Peyer's patch (tissue), 4 donors: ENCODE measurements at places on chromosomes 6 and 20. TPM values are rescaled to one million over a fixed set of nuclear protein-coding genes. Genes with fewer than 3 reads are reported as not detected.

DNA sequence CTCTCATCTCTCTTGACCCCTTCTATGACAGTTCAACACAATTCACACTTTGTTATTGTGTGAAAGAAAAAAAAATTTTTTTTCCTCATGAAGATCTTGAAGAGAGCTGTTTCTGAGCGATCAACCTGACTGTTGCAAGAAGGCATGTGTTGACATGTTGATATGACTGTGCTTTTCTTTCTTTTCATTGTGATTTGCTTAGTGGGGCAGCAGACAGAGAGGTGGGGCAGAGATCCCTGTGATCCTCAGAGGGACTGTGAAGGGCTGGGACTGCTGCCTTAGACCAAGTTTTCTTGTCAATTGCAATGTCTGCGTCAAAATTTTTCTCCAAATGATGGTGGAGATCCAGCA is 70.8 kb upstream of the IYD start:
- H3K4me1 ChIP-seq: no peaks in the 10 kb centered on the region
- no peak overlapping the region for H3K4me3 ChIP-seq
- no peaks in the 10 kb centered on the region for H3K27me3 ChIP-seq
- no peak for DNase-seq
- H3K36me3 ChIP-seq: no peaks in the 10 kb centered on the region

Gene HLA-DQB2
- total RNA-seq: not detected

DNA sequence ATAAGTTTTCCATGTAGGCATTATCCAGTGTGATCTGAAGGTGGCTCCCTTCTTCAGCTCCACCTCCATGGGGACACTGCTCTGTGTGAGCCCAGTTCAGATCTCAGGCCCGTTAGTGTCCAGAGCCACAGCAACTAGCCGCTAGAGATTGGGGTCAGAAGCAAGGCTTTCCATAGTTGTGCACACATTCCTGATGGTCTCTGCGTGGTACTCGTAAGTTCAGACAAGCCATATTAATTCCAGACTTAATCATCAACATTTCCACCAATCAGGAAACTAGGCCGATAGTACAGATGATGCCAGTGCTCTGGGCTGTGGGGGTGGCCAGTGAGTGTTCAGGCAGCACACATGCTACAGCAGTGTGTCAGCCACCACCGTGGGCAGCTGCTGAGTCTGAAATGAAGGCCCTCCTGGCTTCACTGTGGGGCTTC is 17.5 kb upstream of the SYNCRIP start:
- DNase-seq: no peak
- no peak overlapping the region for H3K4me3 ChIP-seq
- H3K36me3 ChIP-seq: no peaks in the 10 kb centered on the region

DNA sequence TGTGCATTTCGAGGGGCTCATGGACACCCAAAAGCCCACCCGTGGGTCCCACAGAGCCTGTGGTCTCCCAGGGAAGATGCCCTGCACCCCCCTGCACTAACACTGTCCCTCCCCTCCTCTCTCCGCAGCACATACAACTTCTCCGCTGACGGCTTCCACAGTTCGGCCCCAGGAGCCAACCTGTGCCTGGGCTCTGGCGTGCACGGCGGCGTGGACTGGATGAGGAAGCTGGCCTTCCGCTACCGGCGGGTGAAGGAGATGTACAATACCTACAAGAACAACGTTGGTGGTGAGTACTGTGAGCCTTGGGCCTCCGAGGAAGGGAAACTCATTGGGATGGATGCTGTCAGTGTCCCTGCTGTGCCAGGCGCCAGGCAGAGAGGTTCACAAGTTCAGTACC is 183.9 kb downstream of the ZMYND8 start:
- no peak overlapping the region for H3K27ac ChIP-seq
- H3K4me1 ChIP-seq: no peaks in the 10 kb centered on the region
- no peaks in the 10 kb centered on the region for H3K36me3 ChIP-seq
- no peak for DNase-seq

- H3K36me3 ChIP-seq: no peaks in the 10 kb centered on the region
- H3K4me1 ChIP-seq: no peaks in the 10 kb centered on the region
- DNase-seq: no peak
These were observed 19.5 kb downstream of the FHL5 start for GRCh38 chr6:96582436-96582835.
